ENCODE measurements at places on chromosomes 1 and 21.

- DNase-seq: no peak
Observed at GRCh38 chr1:217140041-217140901, 417.0 kb upstream of the ESRRG start.

- no peak for DNase-seq
Observed at GRCh38 chr21:34367320-34367935, 3.6 kb downstream of the KCNE2 start.

GRCh38 chr1:165352442-165353293, 3.8 kb downstream of the LMX1A start:
- no peak for DNase-seq

- no peak for DNase-seq
Observed at GRCh38 chr1:5109633-5110032, 455.2 kb downstream of the AJAP1 start.

DNA sequence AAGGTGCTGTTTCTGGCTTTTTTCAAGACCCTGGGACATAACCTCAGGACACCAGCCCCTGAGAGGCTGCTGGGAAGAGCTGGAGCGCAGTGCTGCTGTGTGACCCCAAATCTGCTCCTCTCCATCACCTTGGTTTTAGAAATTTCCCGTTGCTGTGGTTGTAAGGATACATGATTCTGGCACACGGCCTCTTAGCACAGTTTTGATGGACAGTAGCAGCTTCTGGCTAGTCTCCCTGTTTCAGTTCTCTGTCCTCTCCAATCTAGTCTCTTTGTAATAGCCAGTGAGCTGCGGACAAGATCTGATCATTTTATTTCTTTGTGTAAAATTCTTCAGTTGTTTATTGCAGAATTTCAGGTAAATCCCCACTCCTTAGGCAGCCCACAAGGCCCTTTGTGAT, 3.1 kb downstream of the CLIC6 start:
- DNase-seq: no peak

GRCh38 chr1:45348020-45348419, 7.8 kb upstream of the MUTYH start:
- DNase-seq: no peak

GRCh38 chr1:30101487-30102227, 621.7 kb downstream of the MATN1 start:
- no peak for DNase-seq

DNA sequence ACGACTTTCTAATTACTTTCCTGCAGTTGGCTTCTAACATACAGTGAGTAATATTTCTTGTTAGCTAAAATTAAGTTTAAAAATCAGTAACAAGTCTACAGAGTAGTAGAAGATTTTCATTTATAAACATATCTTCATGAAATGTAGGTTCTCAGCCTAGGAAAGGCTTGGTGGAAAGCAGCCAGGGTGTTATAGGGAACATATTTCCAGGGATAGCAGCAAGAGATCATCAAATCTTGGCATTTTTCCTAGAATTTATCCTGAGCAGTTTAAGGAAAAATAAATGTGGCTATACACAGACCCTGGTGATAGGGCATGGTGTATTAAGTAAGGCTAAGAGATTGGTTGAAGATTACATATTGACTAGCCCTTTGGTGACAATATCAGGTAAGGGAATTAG, 203.5 kb upstream of the NEGR1 start:
- DNase-seq: no peak

DNA sequence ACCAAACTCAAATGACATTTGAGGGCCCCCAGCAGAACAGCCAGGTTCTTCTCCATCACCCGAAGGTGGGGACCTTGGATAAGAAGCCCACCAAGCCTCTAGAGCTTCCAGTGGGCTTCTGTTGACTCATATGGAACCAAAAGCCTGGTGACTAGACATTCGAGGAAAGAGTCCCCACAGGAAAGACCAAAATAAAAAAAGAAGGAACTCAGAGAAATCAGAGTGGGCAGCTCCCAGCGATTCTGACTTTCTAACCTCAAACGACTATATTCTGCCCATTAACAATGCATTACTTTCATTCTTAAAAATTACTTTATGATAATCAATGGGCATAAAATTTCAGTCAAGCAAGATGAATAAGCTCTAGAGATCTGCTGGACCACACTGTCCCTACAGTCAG, 9.6 kb upstream of the CHIT1 start:
- no peak for DNase-seq

DNA sequence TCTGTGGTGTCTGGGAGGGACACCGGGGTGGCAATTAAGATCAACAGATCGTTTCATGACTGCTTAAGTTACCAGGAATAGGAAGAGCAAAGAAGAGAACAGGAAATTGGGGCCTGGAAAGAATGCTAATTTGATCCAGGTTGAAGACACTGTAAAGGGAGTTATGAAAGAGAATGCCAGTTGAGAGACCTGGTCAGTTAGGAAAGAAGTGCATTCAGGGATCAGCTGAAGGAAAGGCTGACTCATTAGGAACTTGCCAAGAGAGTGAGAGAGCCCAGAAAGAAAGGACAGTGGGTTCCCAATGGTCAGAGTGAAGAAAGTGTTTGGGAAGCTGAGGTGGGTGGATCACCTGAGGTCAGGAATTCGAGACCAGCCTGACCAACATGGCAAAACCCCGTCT, 119.6 kb downstream of the UBE2U start:
- DNase-seq: no peak

GRCh38 chr1:228377664-228378089, 29.0 kb downstream of the TRIM11 start:
- no peak for DNase-seq

- DNase-seq: no peak
Observed at GRCh38 chr21:36988536-36988935, 18.0 kb upstream of the RIPPLY3 start.

GRCh38 chr21:39088031-39088370, 95.2 kb downstream of the PSMG1 start:
- no peak for DNase-seq

DNA sequence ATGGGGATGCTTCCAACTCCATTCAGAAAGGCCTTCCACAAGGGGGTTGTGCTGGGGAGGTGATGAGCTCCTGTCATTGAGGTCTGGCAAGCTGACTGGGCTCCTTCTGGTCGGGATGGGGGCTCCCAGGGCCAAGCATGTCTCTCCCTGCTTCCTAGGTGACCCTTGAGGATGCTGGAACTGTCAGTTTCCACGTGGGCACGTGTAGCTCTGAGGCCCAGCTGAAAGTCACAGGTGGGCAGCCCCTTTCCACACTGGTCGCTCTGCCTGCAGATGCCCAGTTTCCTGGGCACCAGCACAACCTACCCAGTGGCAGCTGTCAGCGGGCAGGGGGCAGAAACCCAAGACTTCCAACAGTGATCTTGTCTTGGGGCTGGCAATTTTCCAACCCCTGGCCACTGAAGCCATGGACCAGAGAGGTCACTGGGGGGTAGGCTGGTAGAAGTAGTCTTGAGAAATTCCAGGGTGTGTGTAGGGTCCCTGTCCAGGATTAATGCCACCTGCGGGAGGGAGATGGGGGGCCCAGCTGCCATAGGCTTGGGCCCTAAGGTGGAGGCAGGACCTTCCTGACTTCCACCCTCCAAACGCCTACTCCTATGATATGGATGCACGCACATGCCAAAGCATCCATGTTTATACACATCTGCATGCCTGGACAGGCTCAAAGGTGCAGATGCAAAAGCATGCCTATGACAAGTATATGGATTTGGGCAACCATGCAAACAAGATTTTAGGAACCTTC, 97.1 kb downstream of the TRIM11 start:
- DNase-seq: no peak

DNA sequence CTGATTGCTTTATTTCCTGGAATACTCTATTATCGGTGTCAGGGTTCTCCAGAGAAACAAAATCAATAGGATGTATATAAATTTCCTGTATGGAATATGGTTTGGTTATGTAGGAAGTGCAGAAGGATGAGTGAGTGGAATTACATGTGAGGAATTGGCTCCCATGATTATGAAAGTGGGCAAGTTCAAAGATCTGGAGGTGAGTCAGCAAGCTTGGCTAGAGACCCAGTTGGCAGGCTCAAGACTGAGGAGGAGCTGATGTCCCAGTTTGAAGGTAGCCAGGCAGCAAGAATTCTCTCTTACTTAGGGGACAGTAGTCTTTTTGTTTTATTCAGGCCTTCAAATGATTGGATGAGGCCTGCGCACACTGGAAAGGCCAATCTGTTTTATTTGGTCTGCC, 57.5 kb downstream of the MAP3K7CL start:
- no peak for DNase-seq

- DNase-seq: no peak
Observed at GRCh38 chr1:85628791-85629531, 48.4 kb downstream of the CCN1 start.

DNA sequence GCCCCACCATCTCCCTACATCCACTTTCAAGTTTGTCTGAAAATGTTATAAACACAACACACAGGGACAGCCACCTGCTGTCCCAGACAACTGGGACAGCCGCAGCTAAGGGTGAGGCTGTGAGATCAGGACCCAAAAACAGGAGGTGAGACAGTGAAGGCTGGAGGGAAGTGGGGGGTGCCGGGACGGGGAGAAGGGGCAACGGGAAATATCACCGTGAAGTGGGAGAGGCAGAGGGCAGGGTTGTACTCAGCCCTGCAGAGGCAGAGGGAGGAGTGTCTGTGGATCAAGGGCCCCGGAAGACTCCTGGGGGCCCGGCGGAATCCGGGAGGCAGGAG, 114.4 kb downstream of the CASZ1 start:
- no peak for DNase-seq

DNA sequence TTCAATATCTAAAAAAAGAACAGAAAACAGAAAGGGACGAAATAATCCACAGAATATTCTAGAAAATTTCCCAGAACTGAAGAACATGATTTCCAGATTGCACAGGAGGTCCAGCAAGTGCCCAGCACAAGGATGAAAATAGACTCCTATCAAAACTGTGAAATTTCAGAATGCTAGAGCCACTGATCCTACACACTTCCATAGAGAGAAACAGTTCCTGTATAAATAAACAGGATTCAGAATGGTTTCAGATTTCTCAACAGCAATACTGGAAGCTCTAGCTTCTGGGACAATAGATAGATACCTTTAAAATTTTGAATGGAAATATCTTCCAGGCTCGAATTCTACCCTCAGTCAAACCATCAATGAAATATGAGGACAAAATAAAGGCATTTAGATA, 4.6 kb downstream of the TARBP1 start:
- DNase-seq: no peak

GRCh38 chr1:165397944-165398343, 41.4 kb upstream of the LMX1A start:
- no peak for DNase-seq

- DNase-seq: no peak
Observed at GRCh38 chr1:39084191-39084590, 58.0 kb downstream of the NDUFS5 start.

DNA sequence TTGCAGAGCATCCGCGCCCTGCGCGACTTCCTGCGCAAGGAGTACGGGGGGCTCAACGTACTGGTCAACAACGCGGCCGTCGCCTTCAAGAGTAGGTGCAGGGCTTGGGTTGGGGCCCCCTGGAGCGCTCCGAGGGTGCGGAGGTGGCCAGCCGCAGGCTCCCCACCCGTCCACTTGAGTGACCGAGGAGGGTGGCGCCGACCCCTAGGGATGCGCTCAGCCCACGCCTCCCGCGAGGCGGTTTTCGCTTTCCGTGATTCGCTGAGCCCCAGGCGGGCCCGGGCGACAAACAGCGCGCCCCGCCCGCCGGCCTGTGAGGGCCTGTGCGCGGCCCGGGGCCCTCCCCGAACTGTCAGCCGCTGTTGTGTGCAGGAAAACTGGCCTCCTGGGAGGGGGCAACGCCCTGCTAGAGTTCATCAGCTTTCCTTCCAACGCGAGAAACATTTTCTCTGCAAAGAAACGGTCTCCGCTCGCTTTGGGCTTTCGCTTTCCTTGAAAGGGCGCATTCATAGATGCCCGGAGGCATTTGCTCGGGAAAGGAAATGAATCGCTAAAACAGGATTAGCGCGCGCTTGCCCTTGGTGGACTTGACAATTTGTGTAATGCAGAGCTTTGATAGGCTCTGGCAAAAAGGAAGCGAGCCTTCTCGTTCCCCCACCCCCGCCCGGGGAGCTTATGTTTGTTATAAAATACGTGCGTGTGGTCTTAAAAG, 668 bp downstream of the CBR3 start:
- no peak for DNase-seq

Measured in stimulated activated CD8-positive, alpha-beta memory T cell treated with anti-CD3 and anti-CD28 coated beads, Interleukin-2, amount 100 ng/mL, for 1 hour (primary cell).